Activated naive CD4-positive, alpha-beta T cell treated with anti-CD3 and anti-CD28 coated beads for 36 hours (primary cell): ENCODE measurements at places on chromosomes 13 and 19. TPM values are rescaled to one million over a fixed set of nuclear protein-coding genes. Genes with fewer than 3 reads are reported as not detected.
A peak's percentile ranks its signal among the peaks of the same experiment; 100 is the strongest.

- DNase-seq: no peak
These were observed 18.3 kb upstream of the TEX29 start for GRCh38 chr13:111302045-111302726.

- no peak for DNase-seq
These were observed 10.8 kb downstream of the C19orf44 start for GRCh38 chr19:16506961-16507360.

DNA sequence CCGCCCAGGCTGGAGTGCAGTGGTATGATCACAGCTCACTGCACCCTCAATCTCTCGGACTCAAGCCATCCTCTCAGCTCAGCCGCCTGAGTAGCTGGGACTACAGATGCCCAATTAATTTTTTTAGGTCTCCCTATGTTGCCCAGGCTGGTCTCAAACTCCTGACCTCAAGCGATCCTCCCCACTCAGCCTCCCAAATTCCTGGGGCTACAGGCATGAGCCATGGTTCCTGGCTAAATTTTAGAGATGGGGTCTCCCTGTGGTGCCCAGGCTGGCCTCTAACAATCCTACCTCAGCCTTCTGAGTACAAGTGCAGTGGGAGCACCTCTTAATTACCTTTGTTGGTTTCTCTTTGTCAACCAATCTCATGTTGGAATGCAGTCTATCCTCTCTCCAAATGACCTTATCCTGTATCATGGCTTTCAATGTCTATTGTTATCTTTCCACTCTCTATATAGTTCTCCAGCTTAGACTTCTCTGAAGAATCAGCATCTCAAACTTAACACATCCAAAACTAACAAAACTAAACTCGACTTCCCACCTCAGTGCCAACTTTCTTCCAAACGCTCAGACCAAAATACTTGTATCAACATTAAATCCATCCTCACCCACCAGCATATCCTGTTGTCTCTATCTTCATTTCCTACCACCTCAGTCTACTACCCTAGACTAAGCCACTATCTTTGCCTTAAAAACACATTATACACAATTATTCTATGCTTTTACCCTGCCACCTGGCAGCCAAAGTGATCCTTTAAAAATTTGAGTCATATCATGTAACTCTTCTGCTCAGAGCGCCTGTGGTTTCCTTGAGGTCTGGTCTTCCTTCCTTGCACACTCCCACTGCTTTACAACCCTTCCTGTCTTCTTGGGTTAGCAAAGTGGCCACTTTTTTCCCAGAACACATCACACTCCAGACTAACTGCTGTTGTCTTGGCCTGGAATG lies 6.7 kb downstream of the TPT1 start:
- peak; percentile 56 for DNase-seq

The ZNF529 gene
- total RNA-seq: 18.3 TPM

GRCh38 chr19:43534816-43535761 lies 2.1 kb downstream of the ZNF575 start:
- DNase-seq: peak; percentile 28

GRCh38 chr13:78742659-78743058 lies 83.7 kb upstream of the OBI1 start:
- no peak for DNase-seq

- no peak for DNase-seq
These were observed 20.4 kb downstream of the UBL3 start for GRCh38 chr13:29830000-29830399.

The C13orf42 gene
- total RNA-seq: not detected

- no peak for DNase-seq
These were observed 87.9 kb downstream of the URI1 start for GRCh38 chr19:30029721-30030510.

DNA sequence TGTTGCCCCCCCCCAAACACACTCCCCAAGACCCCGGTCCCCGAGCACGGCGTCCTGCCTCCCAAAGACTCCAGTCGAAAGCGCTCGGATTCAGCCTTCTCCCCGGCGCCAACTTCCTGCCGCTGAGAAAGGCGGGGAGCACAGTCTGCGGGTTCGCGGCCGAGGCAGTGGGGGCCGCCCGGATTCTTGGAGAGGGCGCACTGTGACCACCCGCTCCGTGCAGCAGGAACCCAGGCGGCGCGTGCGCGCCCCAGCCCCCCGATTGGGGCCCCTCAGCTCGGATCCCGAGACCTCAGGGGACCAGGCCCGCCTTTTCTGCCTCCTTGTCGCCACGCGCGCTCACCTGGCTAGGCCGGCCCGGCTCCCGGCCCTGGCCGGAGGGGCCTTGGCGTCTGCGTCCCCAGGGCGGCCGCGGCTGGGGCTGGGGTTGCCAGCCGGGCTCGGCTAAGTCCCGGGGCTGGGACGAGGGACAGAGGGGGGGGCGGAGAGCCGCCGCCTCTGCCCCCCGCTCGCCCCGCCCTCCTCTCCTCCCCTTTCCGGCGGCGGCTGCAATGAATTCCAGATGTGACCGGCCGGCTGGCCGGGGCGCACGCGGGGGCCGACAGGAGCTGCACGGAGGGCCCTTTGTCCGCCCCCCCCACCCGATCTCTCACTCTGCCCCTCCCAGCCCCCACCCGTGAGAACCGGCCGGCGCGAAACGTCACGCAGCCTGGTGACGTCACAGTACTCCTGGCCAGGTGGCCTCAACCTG lies at the start of gene S1PR2:
S1PR2 (minus strand) TSS at position 471 of the 751 bp plus-strand sequence. CDS start 6,426 bp downstream, outside the sequence.
- peak; percentile 66 for DNase-seq

The RAD23A gene
- 219 TPM for total RNA-seq

GRCh38 chr19:58003174-58003828 lies 681 bp upstream of the ZNF606 start:
- no peak for DNase-seq

- DNase-seq: no peak
These were observed 24.1 kb downstream of the MICU2 start for GRCh38 chr13:21579754-21580316.

The ZNF850 gene
- 11.3 TPM for total RNA-seq

- DNase-seq: no peak
These were observed 30.4 kb downstream of the TPT1 start for GRCh38 chr13:45310341-45311131.

- DNase-seq: no peak
These were observed 1411.2 kb upstream of the MIR17HG start for GRCh38 chr13:89936256-89936655.
